ENCODE measurements at places on chromosomes 3 and 15. TPM values are rescaled to one million over a fixed set of nuclear protein-coding genes. Genes with fewer than 3 reads are reported as not detected.

GRCh38 chr3:43969944-43970343 is 271.7 kb upstream of the TOPAZ1 start:
- no peak for DNase-seq

GRCh38 chr15:62147551-62147950 is 17.5 kb downstream of the C2CD4B start:
- no peak for DNase-seq

GRCh38 chr3:18575573-18575972 is 150.4 kb upstream of the SATB1 start:
- DNase-seq = peak; percentile 5

GRM7 gene
- total RNA-seq = not detected

DNA sequence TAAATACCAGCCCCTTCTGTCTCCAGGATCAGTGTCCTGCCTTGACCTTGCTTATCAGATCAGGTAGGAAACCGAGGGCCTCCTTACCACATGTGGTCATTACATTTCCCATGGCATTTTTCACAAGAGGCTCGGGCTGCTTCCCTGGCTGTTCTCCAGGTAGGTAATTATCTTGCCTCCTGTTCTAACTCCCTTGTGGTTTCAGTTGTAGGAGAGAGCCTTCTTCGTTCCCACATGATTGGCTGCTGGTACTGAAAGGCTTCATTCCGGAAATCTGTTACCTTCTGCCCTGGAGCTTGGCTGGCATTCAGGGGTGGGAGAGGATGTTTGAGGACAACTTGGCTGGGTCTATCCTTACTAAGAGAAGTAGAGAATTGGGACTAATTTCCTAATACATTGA is 46.8 kb upstream of the RORA start:
- peak; percentile 36 for DNase-seq

DNA sequence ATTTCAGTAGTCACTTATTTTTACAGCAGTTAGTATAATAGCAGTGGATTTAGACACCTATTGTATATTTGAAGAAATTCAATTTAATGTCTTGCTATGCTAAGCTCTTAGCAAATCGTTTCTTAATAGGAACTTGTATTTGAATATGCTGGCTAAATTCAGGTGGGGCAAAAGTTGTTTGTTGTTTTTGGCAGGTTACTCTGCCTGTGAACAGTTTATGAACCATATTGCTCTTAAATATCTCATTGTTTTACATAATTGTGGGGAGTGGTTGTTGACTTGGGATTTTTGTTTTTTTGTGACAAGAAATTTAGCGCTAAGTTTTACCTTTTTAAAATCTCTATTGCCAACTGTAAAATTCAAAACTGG is 43.4 kb downstream of the NR2C2 start:
- DNase-seq = no peak

DNA sequence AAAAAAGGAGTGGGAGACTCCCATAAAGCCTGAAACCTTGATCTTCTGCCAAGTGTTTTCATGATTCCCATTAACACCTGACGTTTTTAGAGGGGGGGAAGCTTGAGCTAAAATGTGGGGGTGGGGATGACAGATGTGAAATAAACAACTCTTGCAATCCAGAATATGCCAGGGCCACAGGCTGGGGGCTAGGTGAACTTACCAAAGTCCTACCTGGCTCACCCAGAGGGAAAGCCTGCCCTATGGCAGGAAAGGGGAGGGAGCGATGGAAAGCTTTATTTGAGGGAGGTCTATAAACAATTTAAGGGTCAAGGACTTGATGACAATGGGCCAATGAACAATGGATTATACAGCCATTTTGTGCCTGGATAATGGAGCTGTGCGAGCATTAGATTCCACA is 108.3 kb downstream of the LRIG1 start:
- DNase-seq = no peak

TEX55 gene
- total RNA-seq = not detected

TGM5 gene
- total RNA-seq = 0.25 TPM

CA12 gene
- total RNA-seq = 19.6 TPM

DNA sequence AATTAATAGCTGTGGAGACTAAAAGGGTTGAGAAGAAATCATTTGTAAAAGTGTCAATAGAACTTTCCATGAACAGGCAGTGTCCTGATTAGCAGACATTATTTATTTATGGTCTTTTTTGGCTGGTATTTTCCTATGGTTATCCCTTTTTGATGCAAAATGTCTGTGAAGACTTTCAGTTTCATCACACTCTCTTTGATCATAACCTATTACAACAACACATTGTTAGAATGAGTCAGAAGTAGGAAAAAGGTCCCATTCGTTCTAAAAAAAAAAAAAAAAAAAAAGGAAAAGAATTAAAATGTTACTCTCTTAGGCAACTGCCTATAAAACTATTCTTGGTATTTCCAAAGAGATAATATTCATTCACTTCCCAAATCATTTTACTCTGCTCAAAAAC is 62.1 kb downstream of the SLC49A4 start:
- DNase-seq = peak; percentile 83

CFAP100 gene
- total RNA-seq = not detected

- no peak for DNase-seq
Observed at GRCh38 chr15:57461541-57461940, 85.2 kb downstream of the CGNL1 start.

DNA sequence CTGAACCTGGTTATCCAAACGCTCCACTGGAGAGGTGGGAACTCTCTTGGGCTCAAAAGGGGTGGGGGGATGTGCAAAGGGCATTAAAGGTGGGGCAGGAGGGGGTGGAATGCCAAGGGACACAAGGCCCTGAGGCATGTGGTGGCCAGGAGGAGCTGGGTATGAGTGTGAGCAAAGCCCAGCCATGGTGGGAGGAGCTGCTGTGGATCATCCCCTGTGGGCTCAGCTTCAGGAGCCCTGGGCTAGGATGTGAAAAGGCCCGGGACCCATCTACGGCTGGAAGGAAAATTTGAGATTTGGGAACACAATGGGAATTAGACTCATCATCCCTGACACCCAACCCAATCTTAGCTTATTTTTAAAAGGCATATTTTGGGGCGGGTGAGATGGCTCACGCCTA is 33.3 kb downstream of the MGLL start:
- no peak for DNase-seq

- DNase-seq = no peak
Observed at GRCh38 chr3:126870608-126871210, 112.2 kb upstream of the PLXNA1 start.

DNA sequence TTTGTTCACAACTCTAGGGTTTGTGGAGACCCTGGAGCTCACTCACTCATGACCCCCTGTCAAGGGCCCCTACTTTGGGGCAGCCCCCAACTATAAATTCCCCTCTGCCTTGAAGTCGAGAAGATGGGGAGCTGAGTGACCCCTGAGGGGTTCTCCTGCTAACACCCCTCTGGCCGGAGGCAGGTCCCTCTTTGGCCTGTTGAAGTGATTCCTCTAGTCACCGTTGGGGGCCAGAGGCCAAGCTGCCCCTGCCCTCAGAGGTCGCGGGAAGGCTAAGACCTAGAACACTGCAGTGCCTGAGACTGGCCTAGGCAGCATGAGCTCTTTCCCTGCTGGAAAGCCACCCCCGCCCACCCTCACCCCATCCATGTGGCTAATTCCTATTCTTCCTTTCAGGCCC is 15.4 kb upstream of the SKOR1 start:
- no peak for DNase-seq

DNA sequence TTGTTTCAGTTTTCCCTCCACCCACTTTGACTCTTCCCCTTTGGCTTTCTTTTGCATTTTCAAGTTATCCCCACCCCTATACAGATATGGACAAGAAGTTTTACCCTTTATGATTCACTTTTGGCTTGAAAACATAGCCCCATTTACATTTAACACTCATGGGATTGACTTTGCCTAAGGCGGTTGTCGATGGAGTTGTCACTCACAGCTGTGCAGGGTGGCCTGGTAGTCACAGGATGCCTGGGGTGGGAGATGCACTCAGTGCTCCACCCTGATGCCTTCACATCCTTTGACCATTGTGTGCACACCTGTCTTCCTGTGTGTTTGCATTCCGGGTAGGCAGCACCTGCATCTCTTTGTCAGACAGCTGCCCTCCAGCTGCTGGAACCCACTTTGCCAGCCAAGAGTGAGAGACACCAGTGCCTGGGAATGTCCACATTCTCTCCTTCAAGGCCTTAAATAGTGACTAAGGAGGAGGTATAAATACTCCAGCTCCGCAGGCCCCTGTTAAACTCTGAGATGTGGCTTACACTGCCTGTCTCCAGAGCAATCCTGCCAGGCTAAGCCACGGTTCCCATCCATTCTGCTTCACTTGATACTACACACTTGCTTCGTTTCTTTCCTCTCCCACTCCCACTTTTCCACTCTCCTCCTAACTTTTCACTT is 191.5 kb upstream of the SLC24A5 start:
- DNase-seq = no peak

DNA sequence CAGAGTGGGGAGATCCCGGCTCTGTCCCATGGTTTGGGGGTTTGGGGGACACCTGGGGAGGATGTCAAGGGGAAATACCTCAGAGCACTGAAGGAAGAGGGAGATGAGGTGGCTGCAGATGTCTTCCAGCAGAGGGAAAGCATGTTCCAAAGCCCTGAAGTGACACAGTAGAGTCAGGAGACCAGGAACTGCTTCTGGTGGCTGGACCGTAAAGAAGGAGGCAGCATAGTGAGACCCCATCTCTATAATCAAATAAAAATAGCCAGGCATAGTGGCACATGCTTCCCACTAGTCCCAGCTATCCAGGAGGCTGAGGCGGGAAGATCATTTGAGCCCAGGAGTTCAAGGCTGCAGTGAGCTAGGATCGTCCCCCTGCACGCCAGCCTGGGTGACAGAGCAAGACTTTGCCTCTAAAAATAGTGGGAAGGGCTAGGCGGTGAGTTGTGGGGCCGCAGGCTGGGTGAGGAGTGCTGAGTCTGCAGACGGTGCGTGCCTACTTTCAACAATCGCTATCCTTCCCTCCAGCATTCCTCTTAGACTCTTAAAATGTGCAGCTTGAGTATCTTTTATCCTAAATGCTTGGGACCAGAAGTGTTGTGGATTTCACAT is 26.2 kb downstream of the HES1 start:
- DNase-seq = no peak

KPNA1 gene
- total RNA-seq = 61.3 TPM

DNA sequence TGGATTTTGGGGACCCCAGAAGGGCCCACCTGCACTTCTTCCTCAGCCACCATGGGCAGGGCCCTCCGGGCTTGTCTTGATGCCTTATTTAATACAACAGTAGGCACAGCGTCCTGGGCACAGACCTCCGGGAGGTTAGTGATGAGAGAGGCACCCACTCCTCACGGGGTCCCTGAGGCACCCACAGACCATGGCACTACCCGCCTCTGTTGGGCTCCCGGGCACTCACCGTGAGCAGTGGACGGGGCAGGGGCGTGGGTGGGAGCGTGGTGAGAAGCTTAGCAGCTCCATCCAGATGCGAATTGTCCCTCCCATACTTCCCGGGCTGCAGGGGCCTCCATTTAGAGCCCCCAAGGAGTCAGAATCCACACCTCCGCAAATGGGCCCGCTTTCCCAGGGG is 317 bp upstream of the MESP2 start:
- DNase-seq = no peak

DNA sequence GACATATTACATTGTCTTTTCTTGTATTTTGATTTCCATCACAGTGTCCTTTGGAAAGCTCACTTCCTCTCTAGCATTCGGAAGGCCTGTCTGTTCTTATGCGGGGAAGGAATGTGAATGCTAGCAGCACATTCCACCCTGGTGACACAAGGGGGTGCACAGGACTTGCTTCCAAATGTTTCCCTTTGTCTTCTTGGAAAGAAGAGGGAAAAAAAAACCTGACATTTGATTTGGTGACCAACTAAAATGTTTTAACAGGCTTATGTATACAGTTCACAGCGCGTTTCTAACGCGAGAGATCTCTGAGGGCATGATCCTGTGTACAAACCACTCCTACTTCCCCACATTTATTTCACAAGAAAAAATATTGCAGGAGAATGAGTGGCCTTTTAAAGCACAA is 107.6 kb upstream of the FXR1 start:
- DNase-seq = peak; percentile 43

SLC28A1 gene
- total RNA-seq = not detected

DNA sequence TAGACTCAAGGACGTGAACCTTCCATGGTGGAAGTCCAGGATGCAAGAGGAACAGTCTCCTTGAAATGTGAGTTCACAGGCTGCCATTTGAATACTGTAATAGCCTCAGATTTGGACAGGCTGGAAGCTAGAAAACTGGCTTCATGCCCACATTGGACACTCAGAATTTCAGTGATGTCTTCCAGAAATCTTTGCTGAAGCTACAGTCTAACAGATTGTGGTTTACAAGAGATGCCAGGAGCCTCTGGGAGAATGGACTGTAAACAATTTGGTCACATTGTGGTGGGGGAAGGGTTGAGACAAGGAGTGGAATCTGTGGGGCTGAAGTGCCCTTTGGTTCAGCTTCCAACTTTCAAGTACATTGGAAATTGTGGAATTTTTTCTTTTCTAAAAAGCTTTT is 252.0 kb upstream of the PROK2 start:
- peak; percentile 36 for DNase-seq

DNA sequence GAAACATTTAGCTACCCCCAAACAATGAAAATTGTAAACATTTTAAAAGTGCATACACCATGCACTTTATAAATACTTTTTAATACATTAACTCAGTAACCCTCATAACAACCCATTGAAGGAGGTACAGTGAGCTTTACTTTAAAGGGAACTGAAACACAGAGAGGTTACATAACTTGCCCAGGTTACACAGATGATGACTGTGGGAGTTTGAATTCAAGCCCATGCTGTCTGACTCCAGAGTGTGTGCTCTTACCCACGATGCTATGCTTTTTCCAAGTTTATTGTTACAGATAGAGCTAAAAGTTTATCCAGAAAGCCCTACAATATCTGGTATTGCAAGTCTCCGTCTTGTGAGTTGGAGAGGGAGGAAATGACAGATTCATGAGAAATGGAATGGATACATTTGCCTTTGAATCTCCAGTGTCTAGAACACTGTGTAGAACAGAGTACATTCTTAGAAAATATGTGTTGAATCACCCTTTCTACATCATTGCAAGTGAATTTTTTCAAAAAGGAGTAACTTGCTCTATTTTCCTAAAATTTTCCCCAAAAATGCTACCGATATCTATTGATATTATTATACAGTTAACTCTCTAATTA is 428.3 kb downstream of the NAALADL2 start:
- DNase-seq = no peak

DNA sequence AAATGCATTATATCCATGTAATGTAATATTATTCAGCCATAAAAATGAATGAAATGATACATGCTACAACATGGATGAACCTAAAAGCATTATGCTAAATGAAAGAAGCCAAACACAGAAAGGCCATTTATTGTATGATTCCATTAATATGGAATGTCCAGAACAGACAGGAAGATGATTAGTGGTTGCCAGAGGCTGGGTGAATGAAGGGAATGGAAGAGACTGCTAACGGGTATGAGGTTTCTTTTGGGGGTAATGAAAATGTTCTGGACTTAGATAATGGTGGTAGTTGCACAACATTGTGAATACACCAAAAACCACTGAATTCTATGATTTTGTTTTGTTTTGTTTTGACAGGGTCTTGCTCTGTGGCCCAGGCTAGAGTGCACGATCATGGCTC is 61.6 kb upstream of the MAP4 start:
- no peak for DNase-seq

GRCh38 chr15:89999676-90000185 is 1.4 kb upstream of the ZNF710 start:
- DNase-seq = peak; percentile 15

GRCh38 chr15:68822818-68823217 is 2.1 kb upstream of the ANP32A start:
- no peak for DNase-seq

GRCh38 chr15:74338676-74339075 is 28.8 kb downstream of the CYP11A1 start:
- DNase-seq = no peak
